ENCODE measurements at places on chromosomes 2 and 18.

DNA sequence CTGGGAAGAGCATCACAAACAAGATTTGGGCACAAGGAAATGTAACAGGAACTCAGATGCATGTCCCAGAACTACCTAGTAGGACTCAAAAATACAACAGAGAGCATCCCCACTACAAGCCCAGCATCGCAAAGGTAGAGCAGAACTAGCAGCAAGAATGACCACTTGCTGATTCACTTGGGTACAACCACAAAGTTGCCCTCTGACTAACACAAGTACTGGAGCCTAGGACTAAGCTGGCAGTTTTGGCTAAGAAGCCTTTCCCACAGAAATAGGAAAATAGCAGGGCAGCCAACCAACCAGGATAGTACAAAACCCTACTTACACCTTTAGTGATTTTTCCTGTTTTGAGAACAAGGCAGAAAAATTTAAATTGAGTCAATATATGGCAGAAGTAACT lies 193.8 kb downstream of the PAX3 start:
- no peak for DNase-seq

- DNase-seq = no peak
Measured at GRCh38 chr2:168256448-168256847, 9.1 kb upstream of the STK39 start.

DNA sequence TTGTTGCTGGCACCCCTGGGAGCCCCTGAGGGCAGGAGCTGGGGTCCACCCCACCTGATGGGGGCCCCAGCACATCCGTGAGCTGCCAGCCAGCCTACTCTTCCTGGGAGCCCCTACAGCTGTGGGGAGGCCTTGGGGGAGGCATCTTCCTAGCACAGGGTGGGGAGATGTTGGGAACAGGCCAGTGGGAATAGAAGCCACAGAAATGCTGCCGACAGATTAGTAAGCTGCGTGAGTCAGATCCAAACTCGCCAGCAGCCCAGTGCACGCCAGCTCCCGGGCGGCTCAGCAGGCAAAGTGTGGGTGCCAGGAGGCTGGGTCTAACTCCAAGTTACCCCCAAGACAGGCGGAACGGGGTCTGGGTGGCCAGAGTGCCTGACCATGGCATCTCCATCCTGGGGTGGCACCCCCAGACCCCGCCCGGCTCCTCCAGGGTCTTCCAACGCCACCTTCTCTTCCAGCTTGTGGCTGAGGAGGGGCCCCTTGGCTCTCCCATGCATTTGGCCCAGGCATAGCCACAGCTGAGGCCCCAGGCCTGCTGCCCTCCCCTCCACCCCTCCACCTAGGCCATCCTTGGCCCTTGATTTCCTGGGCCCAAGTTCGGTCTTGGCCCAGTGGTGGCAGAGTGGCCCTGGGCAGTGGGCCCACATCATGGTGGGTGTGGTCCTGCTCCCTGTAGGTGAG lies 15.3 kb downstream of the CROCC2 start:
- DNase-seq = no peak

DNA sequence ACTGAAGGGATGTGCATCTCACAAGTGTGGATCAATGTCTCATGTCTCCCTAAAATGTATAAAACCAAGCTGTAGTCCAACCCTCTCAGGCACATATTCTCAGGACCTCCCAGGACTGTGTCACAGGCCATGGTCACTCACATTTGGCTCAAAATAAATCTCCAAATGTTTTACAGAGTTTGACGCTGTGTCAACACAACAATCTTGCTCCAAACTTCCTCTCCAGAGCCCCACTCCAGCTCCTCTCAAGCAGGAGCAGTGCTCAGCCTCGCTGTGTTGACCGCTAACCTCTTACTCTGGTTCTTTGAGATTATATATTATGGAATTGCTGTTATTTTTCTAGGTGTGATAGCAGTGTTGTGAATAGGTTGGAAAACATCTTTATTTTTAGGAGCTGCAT lies 56.2 kb downstream of the CYP27C1 start:
- DNase-seq = no peak

DNA sequence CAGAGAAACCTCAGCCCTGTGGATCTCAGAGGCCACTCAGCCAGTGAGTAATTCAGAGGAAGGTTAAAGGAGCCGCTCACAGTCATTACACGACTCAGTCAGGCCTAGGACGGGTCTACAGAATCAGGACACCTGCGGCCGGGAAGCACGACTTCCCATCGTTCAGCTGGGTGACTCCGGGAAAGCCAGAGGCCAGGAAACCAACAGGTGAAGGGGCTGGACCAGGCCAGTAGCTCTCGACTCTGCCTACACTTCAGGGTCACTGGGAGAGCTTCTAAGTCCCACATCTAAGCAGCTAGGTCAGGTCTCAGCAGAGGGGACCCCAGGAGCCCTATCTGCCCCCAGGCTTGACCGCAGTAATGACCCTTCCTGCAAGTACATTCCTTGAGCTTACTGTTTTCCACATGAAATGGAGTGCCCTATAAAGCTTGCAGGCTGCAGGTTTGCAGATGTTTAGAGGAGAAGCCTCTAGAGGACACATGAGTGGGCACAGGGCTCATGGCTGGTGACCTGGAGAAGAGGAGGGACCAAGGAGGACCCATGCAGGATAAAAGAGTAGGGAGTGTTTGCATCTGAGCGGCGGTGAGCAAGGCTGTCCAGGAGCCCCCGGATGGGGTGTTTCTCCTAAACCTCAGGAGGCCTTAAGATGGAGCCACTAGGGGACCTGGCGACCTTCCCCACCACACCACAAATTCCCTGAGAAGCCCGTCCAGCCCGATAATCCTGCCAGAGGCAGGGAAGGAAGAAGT lies 9.5 kb downstream of the DIPK1C start:
- DNase-seq = no peak

GRCh38 chr2:45777996-45778719 lies 126.7 kb downstream of the PRKCE start:
- DNase-seq = no peak

DNA sequence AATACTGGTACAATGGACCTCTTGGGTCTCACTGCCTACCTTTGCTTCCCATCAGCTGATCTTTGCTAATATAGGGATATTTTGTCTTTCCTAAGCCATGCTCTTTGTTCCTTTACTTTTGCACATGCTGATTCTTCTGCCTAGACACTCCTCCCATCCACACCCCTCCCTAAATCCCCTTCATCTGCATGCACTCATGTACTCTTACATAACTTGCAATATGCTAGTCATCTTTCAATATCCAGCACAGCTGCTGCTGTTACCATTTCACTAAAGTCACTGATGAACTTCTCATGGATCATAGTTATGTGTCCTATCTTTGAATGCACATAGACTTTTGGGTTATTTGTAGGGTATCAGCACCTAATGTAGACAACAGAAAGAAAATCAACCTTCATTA lies 18.5 kb upstream of the DTNA start:
- DNase-seq = no peak

DNA sequence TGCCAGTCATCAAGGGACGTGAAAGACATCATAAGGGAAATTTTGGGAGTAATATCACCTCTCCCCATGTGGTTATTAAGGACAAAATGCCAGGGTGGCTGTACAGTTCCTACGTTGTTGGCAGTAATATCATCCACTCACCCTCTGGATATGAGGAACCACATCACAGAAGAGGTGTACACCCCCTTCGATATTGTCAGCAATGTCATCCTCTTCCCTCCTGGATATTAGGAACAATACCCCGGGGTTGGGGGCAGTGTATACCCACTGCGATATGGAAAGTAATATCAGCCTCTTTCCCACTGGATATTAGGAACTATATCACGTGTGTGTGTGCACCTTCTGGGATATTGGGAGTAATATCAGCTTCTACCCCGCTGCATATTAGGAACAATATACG lies 1933.3 kb downstream of the SUCLG1 start:
- no peak for DNase-seq

- DNase-seq = no peak
Measured at GRCh38 chr2:152452256-152452973, 117.4 kb downstream of the FMNL2 start.

GRCh38 chr2:124163840-124164239 lies 138.8 kb downstream of the CNTNAP5 start:
- DNase-seq = no peak

GRCh38 chr18:35588995-35589394 lies 7.5 kb downstream of the GALNT1 start:
- DNase-seq = no peak

DNA sequence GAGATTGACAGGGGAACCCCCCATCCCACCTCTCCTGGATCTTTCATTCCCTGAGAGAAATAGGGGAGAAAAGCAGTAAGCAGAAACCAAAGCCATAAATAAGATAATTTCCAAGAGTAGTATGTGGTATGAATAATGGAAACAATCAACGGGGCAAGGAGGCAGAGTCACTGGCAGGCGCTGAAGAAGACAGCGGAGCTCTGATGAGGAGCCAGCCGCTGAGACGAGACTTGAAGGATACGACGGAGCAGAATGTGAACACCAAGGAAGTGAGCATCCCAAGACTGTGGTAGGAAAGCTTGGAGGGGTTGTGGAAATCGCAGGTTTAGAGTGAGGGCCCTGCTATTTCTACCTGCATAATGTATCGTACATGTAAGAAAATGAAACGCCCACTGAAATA lies 93.6 kb upstream of the CBLN2 start:
- no peak for DNase-seq

DNA sequence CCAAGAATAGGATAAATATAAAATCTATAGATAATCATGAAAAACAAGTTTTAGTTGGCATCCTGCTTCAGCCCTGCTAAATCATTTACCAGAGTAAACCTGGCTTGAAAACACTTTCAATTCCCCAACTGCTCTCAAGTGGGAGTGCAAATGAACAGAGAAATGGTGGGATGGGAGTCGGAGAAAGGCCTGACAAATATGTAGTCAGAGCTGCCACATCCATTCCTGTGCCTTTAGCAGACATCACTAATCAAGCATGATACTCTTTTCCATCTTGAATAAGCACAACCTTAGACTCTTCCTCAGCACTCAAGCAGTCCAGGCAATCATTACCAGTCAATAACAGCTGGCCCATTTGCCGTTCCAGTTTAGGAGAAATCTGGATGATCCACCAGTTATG lies 101.3 kb downstream of the ANKRD44 start:
- no peak for DNase-seq

DNA sequence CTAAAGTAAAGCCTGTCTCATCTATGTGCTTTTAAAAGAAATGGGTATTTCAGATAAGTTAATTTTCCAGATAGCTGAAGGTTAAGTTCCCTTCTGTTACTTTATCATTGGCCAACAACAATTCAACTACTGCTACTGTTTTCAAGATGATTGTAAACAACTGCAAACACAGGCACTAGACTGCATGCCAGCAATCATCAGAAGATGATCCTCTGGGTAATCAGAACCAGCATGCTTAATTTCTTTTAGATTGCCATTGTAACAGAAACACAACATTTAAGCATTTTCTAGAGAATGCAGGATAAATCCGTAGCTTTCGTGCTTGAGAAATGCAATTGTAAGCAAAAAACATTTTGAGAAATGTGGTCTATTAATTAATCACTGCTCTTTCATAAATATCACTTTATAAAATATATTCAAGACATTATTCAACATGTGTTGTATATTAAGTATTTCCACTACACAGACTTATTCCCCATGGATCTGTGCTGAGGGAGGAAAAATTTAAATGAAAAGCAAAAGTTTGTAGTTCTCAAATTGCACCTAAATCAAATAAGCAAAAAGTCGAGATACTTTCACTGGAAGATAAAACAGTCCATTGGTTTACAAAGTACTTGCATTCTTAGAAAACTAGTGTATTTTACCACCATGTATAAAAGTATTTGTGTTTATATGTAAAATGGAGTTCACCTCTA lies 133.7 kb downstream of the ATL2 start:
- no peak for DNase-seq

GRCh38 chr18:58900015-58900649 lies 35.5 kb downstream of the ZNF532 start:
- DNase-seq = no peak

DNA sequence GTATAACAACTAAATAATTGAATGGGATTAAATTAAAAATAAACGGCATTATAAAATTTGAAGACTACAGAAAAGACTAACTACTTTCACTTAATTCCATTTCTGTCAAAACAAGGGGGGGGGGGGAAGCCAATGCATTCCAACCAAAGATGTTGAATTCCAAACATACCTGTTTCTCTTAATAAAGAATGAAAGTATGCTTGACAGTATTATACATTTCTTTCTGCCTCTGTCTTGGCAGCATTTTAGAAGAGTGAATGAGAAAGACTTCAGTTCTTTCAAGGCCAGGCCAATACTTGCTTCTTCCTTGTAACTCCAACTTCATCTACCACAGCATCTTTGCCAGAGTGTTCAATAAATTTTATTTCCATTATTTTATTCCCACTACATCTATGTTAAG lies 65.9 kb downstream of the PDE11A start:
- no peak for DNase-seq

- DNase-seq = no peak
Measured at GRCh38 chr2:37154785-37155184, 2.0 kb downstream of the EIF2AK2 start.

- DNase-seq = no peak
Measured at GRCh38 chr2:133680343-133681049, 112.2 kb upstream of the NCKAP5 start.

DNA sequence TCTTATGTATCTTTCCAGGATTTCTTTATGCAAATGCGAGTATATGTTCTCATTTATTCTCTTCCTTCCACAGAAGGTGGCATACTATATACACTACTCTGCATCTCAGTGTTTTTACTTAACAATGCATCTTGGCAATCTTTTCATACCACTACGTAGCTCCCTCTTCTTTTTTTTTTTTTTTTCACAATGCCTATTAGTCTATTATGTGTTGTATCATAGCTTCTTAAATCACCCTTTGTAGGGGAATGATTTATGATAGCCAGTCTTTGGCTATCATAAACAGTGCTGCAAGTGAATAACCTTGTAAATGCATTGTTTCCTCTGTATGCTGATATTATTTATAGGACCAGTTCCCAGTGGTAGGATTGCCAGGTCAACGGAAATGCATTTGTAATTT lies 204.2 kb downstream of the BABAM2 start:
- no peak for DNase-seq

DNA sequence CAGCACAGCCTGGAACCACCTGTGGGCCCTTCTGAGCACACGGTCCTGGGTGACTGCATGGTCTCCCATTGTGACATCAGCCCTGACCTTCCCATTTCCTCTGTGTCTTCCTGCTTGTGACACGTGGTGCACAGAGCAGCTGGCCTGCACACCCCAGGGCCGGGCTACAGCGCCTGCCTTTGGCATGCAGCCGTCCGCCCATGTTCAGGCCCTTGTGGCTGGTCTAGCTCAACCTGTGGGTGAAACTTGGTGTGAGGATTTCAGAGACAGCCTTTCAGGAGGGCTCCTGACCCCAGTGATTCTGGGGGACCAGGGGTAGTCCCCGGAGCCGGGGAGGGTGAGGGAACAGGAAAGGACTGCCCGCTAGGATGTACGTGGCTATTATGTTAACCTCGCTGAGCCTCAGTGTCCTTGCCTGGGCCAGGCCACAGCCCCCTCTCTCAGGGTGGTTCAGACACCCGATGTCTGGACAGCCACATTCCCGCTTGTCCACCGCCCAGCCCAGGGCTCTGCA lies 284.8 kb upstream of the HS6ST1 start:
- no peak for DNase-seq
